Kidney epithelial cell (primary cell): ENCODE measurements at places on chromosomes 11 and 22. TPM values are rescaled to one million over a fixed set of nuclear protein-coding genes. Genes with fewer than 3 reads are reported as not detected.

DNA sequence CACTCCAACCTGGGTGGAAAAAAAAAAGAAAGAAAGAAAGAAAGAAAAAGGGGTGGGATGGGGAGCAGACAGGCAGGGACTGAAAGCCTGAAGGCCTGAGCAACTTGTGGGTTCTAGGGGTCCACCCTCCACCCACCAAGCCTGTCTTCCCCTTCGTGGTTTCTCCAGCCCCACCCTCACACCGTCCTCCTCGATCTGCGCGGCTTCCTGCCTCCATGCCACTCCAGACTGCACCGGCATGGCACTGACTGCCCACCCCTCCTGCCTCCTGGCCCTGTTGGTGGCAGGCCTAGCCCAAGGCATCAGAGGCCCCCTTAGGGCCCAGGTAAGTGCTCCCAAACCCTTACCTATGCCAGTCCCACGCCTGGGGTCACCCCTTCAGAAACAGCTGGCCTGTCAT, at the start of gene CTSW:
Gene CTSW (plus strand): TSS at position 221 of the 400 bp plus-strand sequence. CDS start 18 bp downstream, at position 239.
- DNase-seq = no peak

GRCh38 chr11:108664730-108665525, at the start of gene DDX10:
Gene DDX10, plus strand, starts transcription at chr11:108665069. Its CDS starts 85 bp downstream, at chr11:108665154.
- peak; percentile 84 for DNase-seq

H19 gene
- total RNA-seq = 56.9 and 78.8 TPM in 2 replicates

FOLR3 gene
- total RNA-seq = 0.34 TPM in 1 of 2 replicates, not detected in the other

TSPAN32 gene
- total RNA-seq = 0.46 TPM in 1 of 2 replicates, not detected in the other

DNA sequence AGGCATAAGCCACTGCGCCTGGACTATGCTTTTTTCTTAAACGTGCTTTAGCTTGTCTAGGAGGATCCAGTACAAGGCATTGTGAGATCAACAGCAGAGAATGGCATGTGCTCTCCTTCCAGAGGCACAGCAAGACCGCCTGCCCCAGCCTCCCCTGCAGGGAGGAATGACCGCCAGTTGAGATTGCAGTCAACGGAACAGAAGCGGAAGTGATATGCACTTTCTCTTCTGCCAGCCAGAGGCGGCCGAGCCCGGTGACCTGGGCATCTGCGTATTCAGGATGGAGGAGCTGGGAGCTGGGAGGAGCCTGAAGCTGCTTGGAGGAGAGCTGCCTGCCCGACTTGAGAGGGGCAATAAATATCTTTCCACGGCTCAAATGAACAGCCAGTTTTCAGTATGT, 243.0 kb downstream of the CTTN start:
- DNase-seq = no peak

MYOD1 gene
- total RNA-seq = not detected in 2 replicates
